Amniotic stem cell (primary cell): ENCODE measurements at places on chromosomes 13 and 19.

DNA sequence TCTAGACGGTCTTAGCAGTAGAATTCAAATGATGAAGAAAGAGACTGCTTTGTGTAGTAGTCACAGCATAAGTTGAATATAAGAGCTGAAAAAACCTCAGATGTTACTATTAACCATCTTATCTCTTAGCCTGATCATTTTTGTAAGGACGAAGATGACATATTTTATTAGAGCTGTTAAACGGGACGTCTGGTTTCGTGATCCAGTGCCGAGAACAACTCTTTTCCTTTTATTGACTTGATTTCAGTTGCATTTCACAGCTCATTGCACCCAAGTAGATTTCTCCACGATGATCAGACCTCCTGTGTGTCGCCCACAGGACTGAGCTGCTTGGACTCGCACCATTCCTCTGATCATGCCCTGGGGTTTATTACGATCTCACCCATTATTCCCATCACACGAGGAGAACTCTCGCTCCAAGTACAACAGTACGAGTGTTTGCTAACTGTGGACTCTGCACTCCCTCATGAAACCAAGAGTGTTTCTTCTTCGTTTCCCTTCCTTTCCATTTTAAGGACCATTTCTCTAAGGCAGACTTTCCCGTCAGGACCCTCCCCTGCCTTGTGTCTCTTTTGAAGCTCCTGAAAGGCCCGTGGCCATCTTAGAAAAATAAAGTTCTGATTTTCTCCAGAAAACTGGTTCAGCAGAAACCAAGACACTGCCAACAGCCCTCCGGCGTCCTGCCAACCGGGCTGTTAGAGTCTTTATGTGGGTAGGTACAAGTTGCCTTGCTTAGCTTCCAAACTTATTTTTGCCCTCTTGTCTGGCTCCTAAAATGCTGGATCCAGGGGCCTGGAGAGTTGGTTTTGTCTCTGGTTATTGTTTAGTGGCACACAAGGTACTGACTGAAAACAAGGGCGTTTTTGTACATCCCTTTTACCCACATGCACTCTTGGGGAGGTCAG, 48.2 kb upstream of the RNF113B start:
- no peak for DNase-seq

DNA sequence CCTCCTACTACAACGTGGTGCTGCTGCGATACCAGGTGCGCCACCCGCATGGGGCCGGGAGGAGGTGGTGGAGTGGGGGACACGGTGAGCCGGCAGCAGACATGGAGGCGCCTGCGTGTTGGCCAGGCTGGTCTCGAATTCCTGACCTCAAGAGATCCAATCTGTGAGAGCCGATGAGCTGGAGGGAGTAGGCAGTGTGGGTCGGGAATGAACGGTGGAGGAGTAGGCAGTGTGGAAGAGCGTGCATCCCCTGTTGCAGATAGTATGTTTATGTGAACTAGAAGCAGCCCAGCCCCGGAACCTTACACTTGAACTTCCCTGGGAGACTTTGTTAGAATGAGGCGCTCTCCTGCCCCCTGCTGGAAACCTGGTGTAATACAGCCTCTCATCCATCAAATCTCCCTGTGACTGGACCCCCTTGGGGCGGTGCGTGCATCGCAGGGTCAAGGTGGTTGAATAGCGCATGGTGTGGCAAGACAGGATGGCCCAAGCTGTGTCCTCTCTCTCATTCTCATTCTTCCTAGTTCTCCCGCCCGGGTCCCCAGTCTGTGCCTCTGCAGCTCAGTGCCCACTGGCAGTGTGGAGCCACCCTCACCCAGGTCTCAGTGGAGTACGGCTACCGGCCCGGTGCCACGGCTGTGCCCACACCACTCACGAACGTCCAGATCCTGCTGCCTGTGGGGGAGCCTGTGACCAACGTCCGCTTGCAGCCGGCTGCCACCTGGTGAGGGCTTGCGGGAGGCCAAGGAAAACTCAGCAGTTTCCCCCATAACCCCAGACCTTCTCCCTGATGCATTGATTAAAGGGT, 10.5 kb upstream of the B3GNT3 start:
- DNase-seq: no peak

DNA sequence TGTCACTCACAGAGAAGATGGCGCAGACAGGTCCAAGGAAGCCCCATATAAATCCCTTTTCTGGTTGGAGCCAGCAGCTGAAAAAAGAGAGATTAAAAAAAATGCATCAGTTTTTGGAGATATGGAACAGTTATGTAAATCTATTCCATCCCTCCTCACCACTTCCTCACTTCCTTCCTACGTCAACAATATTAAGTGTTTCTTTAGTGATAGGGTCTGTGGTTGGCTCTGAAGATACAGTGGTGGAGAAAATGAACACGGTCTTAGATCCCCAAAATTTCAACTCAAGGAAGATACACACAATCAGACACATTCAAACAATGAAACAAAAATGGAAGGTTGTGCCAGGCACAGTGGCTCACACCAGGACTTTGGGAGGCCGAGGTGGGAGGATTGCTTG, 31.5 kb downstream of the ADGRE2 start:
- no peak for DNase-seq

DNA sequence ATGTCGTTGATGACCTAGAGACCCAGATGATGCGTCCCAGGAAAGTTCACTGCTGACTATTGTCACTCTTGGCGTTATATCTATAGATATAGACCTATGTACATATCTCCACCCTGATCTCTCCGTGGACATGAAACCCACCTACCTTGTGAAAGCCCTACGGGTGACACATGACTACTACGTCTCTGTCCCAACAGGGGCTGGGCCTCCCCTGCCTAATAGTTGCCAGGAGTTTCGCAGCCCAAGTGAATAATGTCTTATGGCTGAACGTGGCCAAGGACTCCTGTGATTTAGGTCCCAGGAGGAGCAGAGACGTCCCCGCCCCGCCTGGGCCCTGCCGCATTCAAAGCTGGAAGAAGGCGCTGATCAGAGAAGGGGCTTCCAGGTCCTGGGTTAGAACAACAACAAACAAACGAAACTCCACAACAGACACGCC, 4.9 kb upstream of the POU4F1 start:
- DNase-seq: no peak

DNA sequence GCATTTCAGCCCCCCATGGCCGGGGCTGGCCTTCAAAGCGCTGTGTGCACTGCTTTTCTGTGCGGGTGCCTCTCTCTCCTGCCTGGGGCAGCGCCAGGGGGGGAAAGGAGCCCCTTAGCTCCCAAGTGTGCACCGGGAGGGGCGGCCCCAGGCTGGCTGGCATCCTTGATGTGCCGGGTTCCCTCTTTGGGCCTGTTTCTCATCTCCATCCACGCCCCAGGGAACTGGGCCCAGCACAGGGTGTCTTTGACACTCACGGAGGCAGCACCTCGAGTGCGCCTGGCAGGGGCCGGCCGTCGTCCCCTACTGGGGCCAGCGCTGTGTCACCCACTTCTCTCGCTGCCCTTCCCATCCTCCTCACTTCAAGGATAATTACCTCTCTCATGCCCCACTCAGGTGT, 324.3 kb downstream of the TEX29 start:
- DNase-seq: no peak

- DNase-seq: no peak
Observed at GRCh38 chr19:8488365-8488764, 14.1 kb downstream of the PRAM1 start.

DNA sequence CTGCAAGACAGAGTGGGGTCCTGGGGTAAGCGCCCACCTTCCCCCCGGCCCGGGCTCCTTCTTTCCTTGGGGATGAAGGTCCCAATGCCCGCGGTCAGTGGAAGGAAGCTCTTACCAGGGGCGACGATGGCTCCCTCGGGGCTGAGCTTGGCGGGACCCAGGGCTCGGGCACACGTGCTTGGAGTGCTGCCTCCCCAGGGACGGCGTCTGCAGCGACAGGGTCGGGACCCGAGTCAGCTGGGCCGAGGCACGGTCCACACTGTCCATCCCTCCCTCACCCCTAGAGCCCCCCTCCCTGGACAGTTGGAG, 3.5 kb downstream of the JSRP1 start:
- DNase-seq: no peak

DNA sequence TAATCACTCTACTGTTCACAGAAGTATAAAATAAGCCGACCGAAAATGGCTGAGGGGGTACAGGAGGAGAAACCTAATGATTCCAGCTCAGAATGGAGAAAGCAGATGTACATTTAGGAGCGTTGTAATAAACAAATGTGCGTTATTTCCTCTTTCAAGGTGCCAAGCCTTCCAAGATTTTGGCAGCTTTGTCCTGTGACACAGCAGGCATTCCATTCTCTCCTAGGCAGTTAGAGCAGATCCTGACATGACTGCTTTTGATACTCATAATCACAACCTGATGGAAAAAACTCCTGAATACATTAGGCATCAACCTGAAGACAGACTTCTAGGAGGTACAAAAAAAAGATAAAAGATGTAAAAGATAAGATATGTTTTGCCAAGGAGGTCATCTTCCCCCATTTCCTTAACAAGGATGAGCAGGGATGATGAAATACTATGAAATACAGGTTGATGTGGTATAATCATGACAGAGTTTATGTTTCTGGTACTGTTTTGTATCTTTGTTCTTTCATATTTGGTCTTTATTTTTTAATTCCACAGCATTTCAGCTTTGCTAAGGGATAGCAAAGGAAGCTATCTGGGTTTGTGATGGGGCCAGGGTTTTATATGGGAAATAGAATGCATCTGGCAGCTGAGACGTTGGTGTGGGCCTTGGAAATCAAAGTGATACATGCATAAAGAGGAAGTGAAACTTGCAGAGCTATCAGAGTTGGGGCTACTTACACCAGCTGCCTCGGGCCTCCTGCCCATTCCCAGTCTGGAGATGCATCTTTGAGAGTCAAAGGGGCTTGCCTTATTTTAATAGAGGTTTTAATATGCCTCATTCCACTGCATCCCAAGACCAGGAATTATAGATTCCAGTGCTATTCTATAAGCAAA, 222.5 kb downstream of the OXGR1 start:
- no peak for DNase-seq

GRCh38 chr13:67390462-67391086, 160.4 kb upstream of the PCDH9 start:
- DNase-seq: no peak

GRCh38 chr13:59494560-59494970, 669.2 kb downstream of the DIAPH3 start:
- no peak for DNase-seq

DNA sequence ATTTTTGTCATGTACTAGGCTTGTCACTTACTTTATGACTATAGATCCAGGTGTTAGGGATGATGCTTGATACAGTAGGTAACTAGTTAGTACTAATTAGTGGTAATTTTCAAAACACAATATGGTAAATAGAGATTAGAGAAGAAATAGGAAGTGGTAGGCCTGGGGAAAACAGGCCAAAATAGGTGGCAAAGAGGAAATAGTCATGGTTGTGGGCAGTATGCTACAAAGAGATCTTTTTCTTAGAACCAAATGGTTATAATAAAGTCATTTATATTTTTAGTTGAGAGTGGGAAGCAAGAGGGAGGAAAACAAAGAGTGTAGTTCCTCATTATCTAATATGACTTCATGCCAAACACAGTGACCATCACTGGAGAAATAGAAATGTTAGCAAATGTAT, 9.1 kb upstream of the VWA8 start:
- DNase-seq: no peak

- no peak for DNase-seq
Observed at GRCh38 chr19:44813070-44813840, 4.4 kb downstream of the BCAM start.

DNA sequence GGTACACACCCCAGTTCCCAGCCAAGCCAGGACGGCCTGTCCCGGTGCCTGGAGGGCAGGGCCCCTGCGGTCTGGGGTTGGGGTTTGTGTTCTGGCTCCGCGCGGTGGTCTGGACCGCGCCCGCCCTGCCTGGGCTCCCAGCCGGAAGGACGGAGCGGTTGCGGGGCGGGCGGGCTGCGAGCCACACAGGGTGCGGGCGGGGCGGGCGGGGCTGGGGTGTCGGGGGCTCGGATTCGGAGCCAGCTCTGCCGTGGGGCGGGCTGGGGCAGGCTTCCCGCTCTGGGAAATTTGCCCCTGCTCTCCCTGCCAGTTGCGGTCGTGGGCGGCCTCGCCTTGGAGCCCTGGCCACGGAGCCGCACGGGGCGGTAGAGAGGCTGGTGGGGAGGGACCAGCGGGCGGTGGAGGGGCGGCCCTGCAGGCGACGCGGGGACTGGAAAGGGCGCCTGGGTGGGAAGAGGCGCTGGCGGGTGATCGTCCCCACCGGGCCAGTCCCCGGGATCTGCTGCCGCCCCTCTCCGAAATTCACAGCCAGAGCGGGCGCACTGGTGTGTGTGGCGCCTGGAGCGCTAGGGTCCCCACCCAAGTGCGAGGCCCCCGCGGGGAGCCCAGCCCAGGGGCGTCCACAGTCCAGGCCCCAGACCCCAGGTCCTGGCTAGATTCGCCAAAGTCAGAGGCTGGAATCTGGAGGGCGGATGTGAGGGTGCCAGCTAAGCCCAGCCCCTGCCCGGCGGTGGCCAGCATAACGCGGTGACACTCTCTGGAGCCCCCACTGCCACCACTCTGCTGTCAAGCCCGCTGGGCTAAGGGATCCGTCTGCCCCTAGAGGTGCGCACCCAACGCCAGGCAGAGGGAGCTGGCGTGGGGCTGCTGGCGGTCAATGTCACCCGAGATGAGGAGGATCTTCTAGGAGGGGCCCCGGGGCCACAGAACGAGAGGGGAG, 11.0 kb upstream of the ZNF492 start:
- no peak for DNase-seq

GRCh38 chr19:1098177-1099051, 3.2 kb upstream of the POLR2E start:
- no peak for DNase-seq

DNA sequence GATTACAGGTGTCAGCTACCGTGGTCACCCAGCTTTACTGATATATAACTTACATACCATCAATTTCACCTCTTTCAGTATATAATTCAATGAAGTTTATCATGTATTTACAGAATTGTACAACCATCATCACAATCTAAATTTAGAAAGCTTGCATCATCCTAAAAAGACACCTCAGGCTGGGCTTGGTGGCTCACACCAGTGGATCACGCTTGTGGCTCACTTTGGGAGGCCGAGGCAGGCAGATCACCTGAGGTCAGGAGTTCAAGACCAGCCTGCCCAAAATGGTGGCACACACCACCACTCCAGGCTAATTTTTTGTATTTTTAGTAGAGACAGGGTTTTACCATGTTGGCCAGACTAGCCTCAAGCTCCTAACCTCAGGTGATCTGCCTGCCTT, 4.3 kb upstream of the HDGFL2 start:
- no peak for DNase-seq

DNA sequence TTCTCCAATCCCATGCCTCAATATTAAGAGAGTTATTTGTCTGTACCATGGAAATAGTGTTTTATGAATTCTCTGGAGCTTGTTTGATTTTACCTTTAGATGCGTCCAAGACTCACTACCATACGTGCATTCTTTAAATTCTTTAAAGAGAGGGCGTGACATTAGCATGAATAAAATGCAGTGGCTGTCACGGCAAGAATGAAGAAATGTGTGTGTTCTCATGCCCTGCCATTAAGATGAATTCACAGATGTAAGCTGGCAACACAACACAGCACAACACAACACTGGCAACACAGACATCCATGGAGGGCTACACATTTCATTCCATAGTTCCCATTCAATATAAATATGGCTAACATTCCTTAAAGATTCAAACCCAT, 213.4 kb downstream of the ENOX1 start:
- DNase-seq: no peak

GRCh38 chr19:38617764-38618589, at the start of gene MAP4K1:
Gene MAP4K1, minus strand, starts transcription at chr19:38617953. Its CDS starts 58 bp downstream, at chr19:38617895.
- no peak for DNase-seq

- DNase-seq: no peak
Observed at GRCh38 chr19:1383017-1383311, 743 bp upstream of the NDUFS7 start.

- no peak for DNase-seq
Observed at GRCh38 chr19:405121-405965, 3.6 kb downstream of the C2CD4C start.
